ENCODE measurements at places on chromosomes 7 and 10.

DNA sequence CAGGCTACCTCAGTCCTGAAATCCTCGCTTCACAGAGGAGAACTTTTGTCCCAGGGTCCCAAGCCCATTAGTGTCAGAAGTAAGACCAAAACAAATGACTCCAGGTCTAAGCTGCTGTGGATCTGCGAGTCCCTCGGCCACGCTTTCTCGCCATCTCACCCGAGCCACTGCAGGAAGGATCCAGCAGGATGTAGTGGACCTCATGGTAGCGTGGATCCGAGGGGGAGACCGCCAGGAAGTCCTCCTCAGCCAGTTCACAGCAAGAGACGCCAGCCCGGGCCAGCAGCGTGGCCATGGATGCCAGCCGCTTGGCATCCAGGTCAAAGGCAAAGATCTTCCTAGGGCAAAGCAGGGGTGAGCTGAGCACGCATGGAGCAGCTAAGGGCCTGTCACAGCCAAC, 4.6 kb downstream of the NSUN5 start:
- no peak for DNase-seq

DNA sequence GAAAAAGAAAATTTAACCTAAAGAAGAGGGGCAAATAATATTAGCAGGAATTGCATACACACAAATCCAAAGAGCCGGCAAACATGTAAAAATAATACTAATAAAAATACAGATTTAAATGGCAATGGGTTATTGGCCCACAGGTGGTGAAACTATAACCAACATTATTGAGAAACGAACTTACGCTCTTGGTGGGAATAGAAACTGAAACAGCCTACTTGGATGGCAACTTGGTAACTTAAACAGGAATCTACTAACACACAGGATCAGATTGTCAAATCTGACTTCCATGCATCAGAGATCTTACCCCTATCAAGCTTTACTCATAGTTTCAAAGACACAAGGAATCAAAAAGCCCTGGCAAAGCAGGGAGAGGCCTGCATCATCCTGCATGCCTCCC, 66.5 kb downstream of the ANLN start:
- DNase-seq = no peak

DNA sequence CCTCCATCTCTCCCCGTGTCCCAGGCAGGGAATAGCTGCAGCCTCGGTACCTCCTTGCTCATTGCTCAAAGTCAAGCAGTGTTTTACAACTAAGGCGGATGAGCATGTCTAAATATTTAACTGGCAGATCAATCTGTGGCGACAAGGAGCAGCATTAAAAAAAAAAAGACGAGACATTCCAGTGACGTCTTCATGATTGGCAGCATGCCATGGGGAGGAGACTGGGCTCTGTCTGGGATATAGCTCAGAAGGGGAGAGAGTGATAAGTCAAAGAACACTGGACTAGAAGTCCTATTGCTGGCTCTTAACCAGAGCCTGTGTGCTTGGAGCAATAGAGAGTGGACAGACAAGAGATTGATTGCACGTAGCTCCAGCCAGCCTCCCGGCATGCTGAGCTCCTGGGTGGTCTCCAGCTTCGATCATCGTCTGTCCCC, 287.5 kb upstream of the PODXL start:
- no peak for DNase-seq

DNA sequence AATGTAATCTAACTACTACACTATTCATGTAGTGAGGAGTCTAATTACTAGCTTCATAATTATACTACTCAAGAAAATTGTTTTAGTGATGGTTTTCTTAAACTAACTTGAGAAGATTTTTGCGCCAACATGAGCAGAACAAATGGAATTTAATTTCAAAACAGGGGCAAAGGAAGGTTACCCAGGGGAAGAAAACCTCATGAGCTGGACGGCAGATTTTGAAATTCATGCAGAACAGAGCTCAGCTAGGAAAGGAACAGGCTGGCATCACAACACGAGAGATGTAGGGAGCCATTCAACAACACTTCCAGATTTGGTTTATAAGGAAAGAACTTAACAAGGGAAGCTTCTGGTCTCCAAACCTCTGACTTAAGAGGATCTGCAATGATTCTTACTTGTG, 235.3 kb upstream of the PRKCQ start:
- no peak for DNase-seq

DNA sequence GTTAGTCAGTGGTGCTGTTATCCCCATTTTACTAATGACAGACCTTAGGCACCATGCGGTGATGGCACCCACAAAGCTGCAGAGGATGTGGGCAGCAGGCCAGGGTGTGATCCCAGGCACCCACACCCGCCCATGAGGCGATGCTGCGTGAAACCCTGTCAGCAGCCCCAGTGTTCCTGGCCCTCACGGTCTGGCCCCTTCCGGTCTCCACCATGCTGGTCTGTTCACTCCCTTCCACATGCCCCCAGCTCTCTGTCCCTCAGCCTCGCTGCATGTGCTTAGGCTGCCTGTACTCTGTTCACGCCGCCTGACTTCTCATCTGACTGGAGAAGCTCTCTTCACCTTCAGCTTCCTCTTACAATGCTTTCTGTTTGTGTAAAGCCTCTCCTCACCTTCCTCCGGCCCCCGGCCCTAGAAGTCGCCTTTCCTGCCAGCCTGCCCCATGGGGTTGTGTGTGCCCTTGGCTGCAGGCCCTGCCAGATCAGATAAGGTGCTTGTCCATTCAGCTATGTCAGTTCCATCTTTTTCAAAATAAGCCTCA, 17.6 kb upstream of the ORAI2 start:
- no peak for DNase-seq

- DNase-seq = no peak
Observed at GRCh38 chr10:1396297-1396635, 340.1 kb downstream of the WDR37 start.

- no peak for DNase-seq
Observed at GRCh38 chr7:155769701-155770100, 42.6 kb downstream of the SHH start.

DNA sequence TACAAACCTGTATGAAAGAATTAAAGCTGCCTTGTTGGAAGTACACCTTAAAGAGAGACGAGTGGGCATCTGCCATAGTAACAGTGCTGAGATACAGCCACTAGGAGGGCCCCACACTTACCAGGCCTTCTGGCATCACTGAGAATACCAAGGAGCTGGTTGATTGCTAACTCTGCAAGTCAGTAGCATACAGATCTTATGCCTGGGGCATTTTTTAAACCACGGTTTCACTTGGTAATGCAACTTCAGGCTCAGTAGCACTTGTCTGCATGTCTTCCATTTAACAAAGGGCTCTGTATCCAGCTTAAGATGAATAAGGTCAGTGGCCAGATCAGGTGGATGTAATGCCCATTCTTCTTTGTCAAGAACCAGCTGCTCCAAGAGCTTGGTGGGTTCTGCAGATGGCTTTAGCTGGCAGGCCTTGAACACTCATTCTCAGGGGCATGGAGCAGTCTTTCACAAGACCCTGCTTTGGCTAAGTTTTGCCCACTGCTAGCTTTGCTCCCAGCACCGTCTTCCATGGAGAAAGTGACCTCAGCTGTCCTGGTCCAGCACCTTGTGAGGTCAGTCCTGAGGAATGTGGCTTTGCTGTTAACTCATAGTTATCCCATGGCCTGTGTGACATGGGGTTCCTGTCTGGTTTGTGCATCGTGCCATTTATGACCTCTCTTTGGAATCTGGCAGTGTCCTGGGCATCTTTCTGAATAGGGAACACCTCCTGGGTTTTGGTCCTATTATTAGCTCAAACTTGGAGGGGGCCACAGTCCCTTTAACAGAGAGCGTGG, 68.1 kb downstream of the BMPER start:
- no peak for DNase-seq

DNA sequence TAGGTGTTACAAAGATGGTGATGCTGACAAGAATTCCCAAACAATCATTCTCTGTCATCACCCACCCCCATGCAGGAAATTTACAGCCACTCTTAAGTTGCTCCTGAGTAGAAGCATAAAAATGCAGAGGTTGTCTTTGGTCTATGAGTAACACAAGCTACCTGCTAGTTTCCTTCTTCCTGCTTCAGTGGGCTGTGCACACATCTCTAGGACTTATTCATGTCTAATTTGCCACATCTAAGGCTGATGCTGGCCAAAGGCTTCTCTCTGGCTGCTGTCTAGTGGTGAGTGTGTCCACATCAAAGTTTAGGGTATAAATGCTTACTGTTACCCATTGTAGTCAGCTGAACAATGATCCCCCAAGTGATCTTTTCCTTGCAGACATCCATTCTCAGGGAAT, 662.5 kb downstream of the TYW1 start:
- no peak for DNase-seq

- DNase-seq = no peak
Observed at GRCh38 chr7:132757783-132758182, 181.5 kb upstream of the PLXNA4 start.

DNA sequence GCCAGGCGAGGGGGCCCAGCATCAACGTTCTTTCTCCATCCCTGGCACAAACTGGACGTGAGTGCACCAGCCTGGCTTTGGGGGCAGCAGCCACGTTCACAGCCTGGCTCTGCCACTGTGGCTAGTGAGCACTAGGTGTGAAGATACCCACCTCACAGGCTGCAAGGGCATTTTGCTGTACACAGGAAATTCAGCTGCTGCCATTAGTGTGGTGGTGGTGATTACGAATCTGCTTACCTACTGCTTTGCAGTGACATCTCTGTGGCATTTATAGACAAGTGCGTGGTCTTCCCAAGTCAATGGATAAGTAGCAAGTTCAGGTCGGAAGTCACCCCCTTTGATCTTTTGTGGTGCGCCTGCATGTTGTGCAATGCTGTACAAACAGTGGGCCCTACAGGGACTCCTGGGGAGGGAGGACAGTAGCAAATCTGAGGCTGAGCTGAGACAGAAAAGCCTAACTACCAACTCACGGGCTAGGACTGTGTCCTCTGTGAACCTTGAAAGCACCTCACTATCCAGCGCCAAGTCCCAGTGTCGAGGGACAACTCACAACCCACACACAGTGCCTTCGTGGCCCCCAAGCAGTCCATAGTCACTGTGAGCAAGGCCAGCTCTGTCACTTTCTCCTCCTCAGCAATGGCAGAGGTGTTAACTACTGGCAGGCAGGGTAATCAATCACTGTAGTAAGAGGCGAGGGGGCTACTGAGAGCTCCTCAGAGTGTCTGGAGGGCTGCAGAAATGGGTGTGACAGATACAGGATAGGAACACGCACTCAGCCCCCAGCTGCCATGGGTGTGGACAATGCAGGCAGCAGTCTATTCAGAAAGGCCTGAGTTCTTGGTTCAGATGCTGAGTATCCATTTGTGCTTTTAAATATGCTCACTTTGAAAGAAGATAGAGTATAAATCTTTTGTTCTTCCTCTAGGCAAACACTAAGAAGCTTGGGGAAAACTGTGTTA, 17.0 kb upstream of the MMP21 start:
- DNase-seq = no peak

- no peak for DNase-seq
Observed at GRCh38 chr7:16940776-16941175, 59.0 kb upstream of the AGR3 start.

- no peak for DNase-seq
Observed at GRCh38 chr10:18710201-18710653, 51.0 kb downstream of the ARL5B start.

- no peak for DNase-seq
Observed at GRCh38 chr7:14988941-14989340, 86.4 kb upstream of the DGKB start.

DNA sequence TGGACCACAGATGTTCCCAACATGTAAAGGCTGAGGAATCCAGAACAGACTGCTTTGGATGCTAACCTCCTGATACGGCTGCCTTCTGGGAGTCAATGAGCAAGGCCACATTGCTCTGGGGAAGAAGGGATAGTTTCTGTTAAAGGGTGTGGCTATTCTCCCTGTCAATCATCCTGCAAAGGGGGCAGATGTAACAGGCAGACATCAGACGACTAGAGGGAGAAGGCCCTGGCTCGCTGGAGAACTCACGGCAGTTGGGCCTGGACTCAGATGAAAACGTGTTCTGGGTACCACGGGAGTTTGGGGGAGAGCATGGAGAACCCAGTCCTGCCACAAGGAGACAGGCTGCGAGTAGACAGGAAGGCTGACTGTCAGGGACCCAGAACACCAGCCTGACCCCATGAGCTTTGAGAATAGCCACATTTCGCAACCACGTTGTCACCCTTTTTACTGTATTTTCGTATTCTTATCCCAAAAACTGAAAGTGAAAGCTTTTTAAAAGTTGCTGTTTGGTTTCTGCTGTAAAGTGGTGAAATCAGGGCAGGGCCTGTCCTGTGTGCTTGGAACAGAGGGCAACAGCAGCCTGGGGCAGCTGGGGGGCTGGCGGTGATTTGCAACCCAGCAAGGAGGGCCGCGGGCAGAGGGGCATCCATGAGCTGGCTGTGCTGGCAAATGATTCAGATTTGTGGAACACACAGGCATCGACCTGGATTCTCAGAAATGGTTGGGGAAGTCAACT, 95.3 kb downstream of the MYOF start:
- peak; percentile 72 for DNase-seq

DNA sequence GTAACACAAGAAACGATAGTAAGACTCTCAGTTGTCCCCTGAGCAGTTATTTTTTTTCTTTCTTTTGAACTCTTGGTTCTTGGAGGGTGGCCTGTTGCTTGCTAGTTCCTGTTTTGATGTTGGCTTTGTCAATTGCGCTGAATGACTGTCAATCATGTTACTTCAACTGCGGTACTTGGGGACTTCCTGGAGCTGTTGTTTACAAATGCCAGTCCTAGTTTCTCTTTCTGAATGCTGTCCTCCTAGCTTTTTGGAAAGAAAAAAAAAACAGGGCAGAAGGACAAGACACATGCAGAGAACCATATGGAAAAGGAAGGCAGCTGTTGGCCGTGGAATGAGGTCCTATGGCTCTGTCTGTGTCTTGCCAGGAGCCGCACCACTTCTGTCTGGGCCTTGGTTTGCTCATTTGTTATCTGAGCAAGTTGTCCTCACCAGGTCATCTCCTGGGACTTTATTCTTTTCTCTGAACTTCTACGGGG, 7.0 kb upstream of the PDCD4 start:
- DNase-seq = peak; percentile 91

GRCh38 chr7:158579662-158580646, 7.7 kb downstream of the PTPRN2 start:
- DNase-seq = no peak

DNA sequence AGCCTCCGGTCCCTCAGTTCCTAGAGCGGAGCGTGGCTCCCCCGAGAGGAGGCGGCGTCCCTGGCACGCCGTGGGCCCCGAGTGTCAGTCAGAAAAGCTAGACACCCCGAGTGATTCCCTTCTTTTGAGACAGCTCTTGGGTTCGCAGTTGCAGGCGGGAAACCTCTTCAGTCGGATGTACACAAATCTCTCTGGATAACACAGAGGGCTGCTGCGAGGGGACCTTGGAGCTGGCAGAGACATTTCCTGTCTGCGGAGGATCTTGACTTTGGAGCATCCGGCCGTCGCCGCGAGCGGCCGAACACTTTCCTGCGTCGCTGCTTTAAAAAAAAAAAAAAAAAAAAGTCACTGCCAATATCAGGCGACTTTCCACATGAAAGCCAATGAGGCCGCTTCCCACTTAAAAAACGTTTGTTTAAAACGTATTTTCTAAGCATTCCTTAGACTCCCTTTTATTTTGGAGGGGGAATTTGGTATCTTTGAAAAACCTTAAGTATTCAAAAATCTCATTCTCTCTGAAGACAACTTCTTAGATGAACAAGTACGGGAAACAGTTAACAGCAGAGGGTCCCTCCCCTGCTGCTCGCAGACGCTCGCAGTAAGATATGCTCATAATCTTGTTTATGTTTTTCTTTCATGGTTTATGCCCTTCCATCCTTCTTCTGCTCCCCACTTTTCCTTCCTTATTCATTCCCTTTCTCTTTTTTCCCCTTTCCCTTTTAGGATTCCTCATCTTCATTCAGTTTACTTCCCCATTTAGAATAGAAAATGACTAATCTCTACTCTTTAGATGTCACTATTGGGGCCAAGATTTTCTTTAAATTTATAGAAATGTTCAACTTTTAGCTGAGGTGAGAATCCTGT, 10.0 kb downstream of the HHEX start:
- DNase-seq = no peak
